ENCODE measurements at places on chromosomes 6 and 20. TPM values are rescaled to one million over a fixed set of nuclear protein-coding genes. Genes with fewer than 3 reads are reported as not detected.

DNA sequence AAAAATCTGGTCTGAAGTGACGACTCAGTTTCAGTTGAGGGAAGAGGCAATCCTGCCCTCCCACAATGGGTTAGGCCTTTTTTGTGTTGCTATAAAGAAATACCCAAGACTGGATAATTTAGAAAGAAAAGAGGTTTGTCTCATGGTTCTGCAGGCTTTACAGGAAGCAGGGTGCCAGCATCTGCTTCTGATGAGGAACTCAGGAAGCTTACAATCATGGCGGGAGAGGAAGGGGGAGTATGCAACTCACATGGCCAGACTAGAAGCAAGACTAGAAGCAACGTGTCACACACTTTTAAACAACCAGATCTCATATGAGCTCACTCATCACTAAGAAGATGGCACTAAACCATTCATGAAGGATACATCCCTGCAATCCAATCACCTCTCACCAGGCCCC is 529.3 kb downstream of the KIF16B start:
- DNase-seq = no peak
- H3K36me3 ChIP-seq = no peaks in the 10 kb centered on the region
- H3K27ac ChIP-seq = no peak overlapping the region

DNA sequence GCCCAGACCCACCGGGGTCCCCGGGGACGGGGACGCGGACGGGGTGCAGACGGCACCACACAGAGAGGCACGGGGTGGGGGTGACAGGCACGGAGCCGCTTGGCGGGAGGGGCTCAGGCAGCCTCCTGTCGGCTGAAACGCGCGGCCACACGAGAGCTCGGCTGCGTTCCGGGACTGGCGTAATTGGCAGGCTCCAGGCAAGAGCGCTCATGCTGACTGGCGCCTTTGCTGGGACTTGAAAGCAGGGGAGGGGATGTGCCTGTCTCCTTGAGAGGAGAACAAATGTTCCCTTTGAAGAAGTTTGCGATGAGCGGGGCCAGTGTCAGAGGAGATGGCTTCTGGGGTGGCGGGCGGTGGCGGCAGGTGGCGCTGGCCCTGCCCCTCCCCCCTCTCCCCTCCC is 25.8 kb downstream of the BHLHE23 start:
- H3K27me3 ChIP-seq = peaks cover 44% of the 10 kb centered on the region
- no peaks in the 10 kb centered on the region for H3K36me3 ChIP-seq
- no peak overlapping the region for H3K27ac ChIP-seq
- H3K4me3 ChIP-seq = no peak overlapping the region

GRCh38 chr6:136521427-136521826 is 28.8 kb downstream of the MAP7 start:
- H3K27me3 ChIP-seq = no peaks in the 10 kb centered on the region
- H3K4me1 ChIP-seq = no peaks in the 10 kb centered on the region
- no peak overlapping the region for H3K4me3 ChIP-seq
- H3K36me3 ChIP-seq = no peaks in the 10 kb centered on the region
- DNase-seq = no peak

- H3K36me3 ChIP-seq = no peaks in the 10 kb centered on the region
- no peak overlapping the region for H3K4me3 ChIP-seq
- no peak overlapping the region for H3K27ac ChIP-seq
- H3K4me1 ChIP-seq = peaks cover 8% of the 10 kb centered on the region
Observed at GRCh38 chr6:25446830-25447569, 167.8 kb downstream of the CARMIL1 start.

DNA sequence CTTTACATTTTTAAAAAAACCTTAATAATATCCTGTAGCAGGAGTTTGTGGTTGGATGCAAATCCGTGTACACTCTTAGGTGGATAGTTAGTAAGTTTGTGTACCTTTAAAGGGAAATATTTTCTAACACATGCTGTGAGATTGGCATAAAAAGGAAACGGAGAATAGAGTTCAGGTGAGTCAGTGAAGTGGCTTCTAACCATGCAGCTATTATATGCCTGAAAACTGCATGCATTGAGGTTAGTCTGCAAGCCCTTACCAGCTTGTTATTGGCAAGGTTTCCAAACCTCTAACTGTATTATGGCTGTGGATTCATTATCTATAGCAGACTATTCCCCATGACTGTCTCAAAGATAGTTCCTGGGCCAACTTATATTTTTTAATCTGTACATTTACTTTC is 420.6 kb upstream of the MMS22L start:
- no peak overlapping the region for H3K4me3 ChIP-seq
- no peak for DNase-seq
- H3K27ac ChIP-seq = no peak overlapping the region
- H3K36me3 ChIP-seq = no peaks in the 10 kb centered on the region
- no peaks in the 10 kb centered on the region for H3K27me3 ChIP-seq

DNA sequence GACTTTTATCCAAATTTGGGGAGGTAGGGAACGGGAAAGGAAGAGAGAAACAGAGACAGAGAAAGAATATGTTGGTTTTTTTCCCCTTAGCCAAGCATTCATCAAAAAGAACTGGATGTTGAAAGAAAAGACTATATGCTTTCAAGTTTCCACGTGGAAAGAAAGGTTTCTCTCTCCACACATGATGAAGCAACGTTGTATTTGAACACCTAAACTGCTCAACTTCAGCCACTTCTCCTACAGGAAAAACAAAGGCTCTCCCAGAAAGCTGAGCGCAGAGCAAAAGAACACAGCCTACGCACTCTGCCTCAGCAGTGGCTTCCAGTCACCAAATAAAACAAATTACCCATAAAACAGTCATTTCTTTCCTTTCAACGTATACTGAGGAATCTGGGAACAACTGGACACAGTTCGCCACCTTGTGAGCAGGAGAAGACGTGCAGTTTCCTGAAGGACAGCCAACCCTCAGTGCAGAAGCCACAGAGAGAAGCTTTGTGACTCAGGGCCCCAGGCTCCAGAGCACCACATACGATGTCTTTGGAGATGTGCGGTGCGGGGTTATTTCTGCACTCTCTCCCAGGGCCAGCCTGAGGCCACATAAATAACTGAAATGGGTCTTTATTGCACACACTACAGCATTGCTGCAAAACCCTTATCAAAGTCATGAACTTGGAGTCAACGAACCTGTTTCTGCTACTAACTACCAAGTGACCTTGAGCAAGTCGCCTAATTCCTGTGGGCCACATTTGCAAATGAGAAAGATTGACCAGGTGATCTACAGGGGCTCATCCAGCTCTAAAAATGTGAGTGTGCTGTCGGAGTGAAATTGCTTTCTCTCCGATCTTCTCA is 10.1 kb downstream of the IL17F start:
- no peak for DNase-seq
- H3K4me3 ChIP-seq = no peak overlapping the region
- H3K4me1 ChIP-seq = peaks cover 5% of the 10 kb centered on the region

DNA sequence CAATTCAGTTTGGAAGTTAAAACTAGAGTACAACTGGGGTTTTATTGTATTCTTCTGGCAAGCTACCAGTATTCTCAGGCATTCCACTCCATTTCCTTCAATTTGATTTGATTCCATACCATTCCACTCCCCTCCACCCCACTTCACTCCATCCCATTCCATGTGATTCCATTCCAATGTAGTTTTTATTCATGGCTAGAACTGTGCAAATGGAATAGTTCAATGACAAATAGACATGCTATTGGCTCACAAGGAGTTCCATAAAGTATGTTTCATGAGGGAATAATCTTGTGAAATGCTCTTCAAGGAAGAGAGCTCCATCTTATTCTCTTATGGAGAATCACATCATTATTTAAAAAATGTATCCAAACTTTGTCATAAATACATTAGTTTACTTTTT is 285.0 kb upstream of the BMP2 start:
- no peaks in the 10 kb centered on the region for H3K27me3 ChIP-seq
- H3K36me3 ChIP-seq = no peaks in the 10 kb centered on the region

- H3K36me3 ChIP-seq = no peaks in the 10 kb centered on the region
- H3K27ac ChIP-seq = peak within 1 kb of the TSS; percentile 90
- H3K4me3 ChIP-seq = peak within 1 kb of the TSS; percentile 46
- H3K27me3 ChIP-seq = no peaks in the 10 kb centered on the region
- H3K4me1 ChIP-seq = peaks cover 25% of the 10 kb centered on the region
- DNase-seq = peak; percentile 77
Observed at GRCh38 chr20:46117704-46118467, at the start of gene CD40. TSS of gene CD40 (plus strand) at chr20:46118314. CDS start at chr20:46118344, 30 bp downstream.

DNA sequence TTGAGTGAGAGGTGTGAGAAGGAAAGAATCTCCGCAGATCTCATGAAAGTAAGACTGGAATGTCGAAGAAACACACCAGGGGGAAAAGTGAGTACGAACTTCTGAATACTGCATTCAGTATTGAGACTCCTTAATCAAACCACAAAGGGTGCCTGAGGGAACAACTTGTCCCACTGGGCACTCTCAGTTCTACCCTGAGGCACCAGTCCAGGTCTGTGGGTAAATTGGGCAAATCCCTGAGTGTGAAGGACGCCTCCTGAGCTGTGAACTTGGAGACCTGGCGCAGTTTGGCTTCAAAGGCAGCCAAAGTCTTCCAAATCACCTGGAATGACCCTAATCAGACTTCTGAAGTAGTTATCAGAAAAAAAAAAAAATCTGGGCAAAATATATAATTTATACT is 329.7 kb downstream of the BTBD9 start:
- H3K27ac ChIP-seq = no peak overlapping the region
- H3K4me3 ChIP-seq = no peak overlapping the region
- no peak for DNase-seq
- H3K36me3 ChIP-seq = no peaks in the 10 kb centered on the region
- no peaks in the 10 kb centered on the region for H3K27me3 ChIP-seq

DNA sequence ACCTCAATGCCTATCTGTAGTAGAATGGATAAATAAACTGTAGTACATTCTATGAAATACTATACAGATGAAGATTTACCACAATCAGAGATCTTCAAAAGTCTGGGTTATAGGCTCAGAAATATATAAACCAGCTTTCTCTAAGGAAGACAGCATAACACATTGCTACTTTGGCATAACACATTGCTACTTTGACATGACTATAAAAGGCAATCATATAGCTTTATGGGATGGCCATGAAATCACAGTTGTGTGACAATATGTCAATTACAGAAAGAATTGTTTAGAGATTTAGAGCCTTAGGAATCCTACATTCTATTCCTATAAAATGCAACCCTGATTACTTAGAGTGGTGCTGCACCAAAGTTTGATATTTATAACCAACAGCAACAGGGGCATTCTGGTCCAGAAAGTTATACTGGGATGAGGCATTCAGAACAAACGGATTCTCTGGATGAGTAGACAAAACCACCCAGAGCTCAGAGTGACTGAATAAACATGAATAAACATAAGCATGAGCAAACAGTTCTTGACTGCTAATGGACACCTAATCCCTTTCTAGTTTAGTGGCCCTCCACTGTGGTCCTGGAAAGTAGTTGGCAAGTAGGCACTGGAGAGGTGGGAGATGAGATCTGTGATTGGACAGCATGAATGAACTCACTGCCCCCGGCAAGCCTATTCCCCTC is 12.0 kb downstream of the TTI1 start:
- no peaks in the 10 kb centered on the region for H3K27me3 ChIP-seq
- no peak for DNase-seq
- H3K27ac ChIP-seq = no peak overlapping the region
- H3K4me3 ChIP-seq = no peak overlapping the region
- peaks cover 20% of the 10 kb centered on the region for H3K36me3 ChIP-seq

- no peak for DNase-seq
- no peaks in the 10 kb centered on the region for H3K27me3 ChIP-seq
- H3K4me3 ChIP-seq = no peak overlapping the region
- no peaks in the 10 kb centered on the region for H3K4me1 ChIP-seq
- H3K36me3 ChIP-seq = no peaks in the 10 kb centered on the region
- H3K27ac ChIP-seq = no peak overlapping the region
Observed at GRCh38 chr6:104462811-104463599, 396.7 kb downstream of the HACE1 start.

DNA sequence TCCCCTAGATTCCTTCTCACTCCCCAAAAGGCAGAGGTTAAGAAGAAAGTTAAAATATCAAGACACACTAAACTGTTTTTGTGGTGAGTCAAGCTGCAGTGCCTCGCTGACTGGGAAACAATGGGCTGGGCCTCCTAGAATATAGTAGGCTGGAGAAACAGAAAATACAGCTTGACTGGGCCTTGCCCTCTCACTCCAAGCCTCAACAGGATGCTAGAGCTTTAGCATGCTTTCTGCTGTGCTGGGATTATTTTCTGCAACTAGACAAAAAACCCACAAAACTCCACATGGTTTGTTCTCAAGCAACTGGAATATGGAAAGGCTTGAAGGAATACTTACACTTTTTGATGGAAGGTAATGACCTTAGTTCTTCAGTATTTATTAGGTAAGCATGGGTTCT is 27.9 kb downstream of the FOXO3 start:
- peak overlapping the region; percentile 49 for H3K27ac ChIP-seq
- no peaks in the 10 kb centered on the region for H3K27me3 ChIP-seq
- H3K4me3 ChIP-seq = no peak overlapping the region
- DNase-seq = no peak
- peaks cover 25% of the 10 kb centered on the region for H3K4me1 ChIP-seq

- H3K4me3 ChIP-seq = no peak overlapping the region
- no peaks in the 10 kb centered on the region for H3K4me1 ChIP-seq
- no peaks in the 10 kb centered on the region for H3K36me3 ChIP-seq
- no peak for DNase-seq
- no peak overlapping the region for H3K27ac ChIP-seq
Observed at GRCh38 chr6:116004841-116005815, 55.6 kb downstream of the FRK start.

DNA sequence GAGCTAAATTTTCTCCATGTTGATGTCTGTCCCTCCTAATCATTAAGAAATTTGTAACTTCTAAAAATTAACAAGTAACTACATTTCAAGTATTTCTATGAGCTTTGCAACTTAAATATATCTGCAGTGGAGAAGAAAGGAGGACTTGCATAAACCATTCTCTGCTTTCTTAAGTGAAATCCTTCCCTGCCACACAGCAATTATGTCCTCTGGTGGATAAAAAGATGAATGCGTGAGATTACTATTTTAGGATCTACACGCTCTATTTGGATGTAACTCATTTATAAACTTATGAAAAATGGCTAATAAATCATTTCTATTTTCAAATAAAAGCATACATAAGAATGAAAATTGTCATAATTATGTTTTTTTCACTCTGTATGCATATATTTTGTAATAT is 338.0 kb upstream of the PTCHD4 start:
- H3K36me3 ChIP-seq = no peaks in the 10 kb centered on the region
- H3K27ac ChIP-seq = no peak overlapping the region
- H3K27me3 ChIP-seq = no peaks in the 10 kb centered on the region
- no peak overlapping the region for H3K4me3 ChIP-seq

GRCh38 chr20:64111841-64112641 is 4.7 kb upstream of the NPBWR2 start:
- DNase-seq = no peak
- no peak overlapping the region for H3K4me3 ChIP-seq
- peaks cover 10% of the 10 kb centered on the region for H3K4me1 ChIP-seq
- no peaks in the 10 kb centered on the region for H3K27me3 ChIP-seq
- H3K36me3 ChIP-seq = no peaks in the 10 kb centered on the region

The CAGE1 gene
- total RNA-seq = 0.70 TPM

The MAN1A1 gene
- 54.6 TPM for total RNA-seq

The VPS16 gene
- total RNA-seq = 108 TPM

The MUCL3 gene
- total RNA-seq = not detected

The GFRA4 gene
- total RNA-seq = not detected

The GPLD1 gene
- total RNA-seq = 1.3 TPM

Measured in natural killer cell (primary cell).